ENCODE measurements at places on chromosomes 3 and 15. TPM values are rescaled to one million over a fixed set of nuclear protein-coding genes. Genes with fewer than 3 reads are reported as not detected.

CCNL1 gene
- total RNA-seq = 68.1 TPM

TERC gene
- total RNA-seq = 55.3 TPM

MUSTN1 gene
- 0.74 TPM for total RNA-seq

WDR72 gene
- total RNA-seq = under 0.01 TPM

RTP1 gene
- 0.25 TPM for total RNA-seq

SERPINI2 gene
- 0.74 TPM for total RNA-seq

ZNF660 gene
- 11.3 TPM for total RNA-seq

SSUH2 gene
- 0.49 TPM for total RNA-seq

CYP1A2 gene
- not detected for total RNA-seq

EOMES gene
- 7.1 TPM for total RNA-seq

SFMBT1 gene
- total RNA-seq = 16.7 TPM

GTF2E1 gene
- total RNA-seq = 11.1 TPM

KLHL40 gene
- not detected for total RNA-seq

ANKUB1 gene
- total RNA-seq = 0.25 TPM

PCLAF gene
- 0.74 TPM for total RNA-seq

FHIT gene
- 2.0 TPM for total RNA-seq

ADGRG7 gene
- under 0.01 TPM for total RNA-seq

MYL3 gene
- 0.49 TPM for total RNA-seq

LNP1 gene
- total RNA-seq = 7.6 TPM

CYP19A1 gene
- 0.25 TPM for total RNA-seq

EXD1 gene
- 0.25 TPM for total RNA-seq

GHSR gene
- total RNA-seq = not detected

GJD2 gene
- 2.2 TPM for total RNA-seq

CAPN7 gene
- 36.6 TPM for total RNA-seq

SEMA7A gene
- 25.8 TPM for total RNA-seq

LRRC2 gene
- total RNA-seq = 2.5 TPM

QTRT2 gene
- 10.8 TPM for total RNA-seq

C3orf49 gene
- total RNA-seq = not detected

TTC23 gene
- total RNA-seq = 6.1 TPM

SLCO2A1 gene
- 0.74 TPM for total RNA-seq

FSIP1 gene
- total RNA-seq = 7.4 TPM

TXNRD3 gene
- 7.9 TPM for total RNA-seq

FOXL2 gene
- total RNA-seq = not detected

SLC6A20 gene
- 3.0 TPM for total RNA-seq

FANCD2OS gene
- not detected for total RNA-seq

LRTM1 gene
- not detected for total RNA-seq
